M059J (cell line): ENCODE measurements at places on chromosomes 1 and 21. TPM values are rescaled to one million over a fixed set of nuclear protein-coding genes. Genes with fewer than 3 reads are reported as not detected.

DNA sequence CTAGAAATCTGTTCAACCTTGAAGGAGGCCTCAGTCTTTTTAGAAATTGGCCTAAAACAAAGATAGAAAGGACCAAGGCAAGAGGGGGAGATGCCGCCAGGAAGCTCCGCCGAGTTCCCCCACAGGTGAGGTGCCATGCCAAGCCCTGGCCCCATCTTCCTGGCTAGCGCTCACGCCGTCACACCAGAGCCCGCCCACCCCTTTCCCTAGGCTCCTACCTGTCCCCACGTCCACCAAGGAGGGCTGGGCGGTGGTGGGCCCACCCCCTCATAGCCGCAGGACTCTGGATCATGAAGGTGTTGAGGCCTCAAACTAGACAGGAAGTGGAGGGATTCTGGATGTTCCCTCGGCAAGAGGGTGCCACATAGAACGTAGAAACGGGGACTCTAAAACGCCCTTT, 15.5 kb upstream of the CCDC27 start:
- DNase-seq, result no peak

GRCh38 chr1:183235503-183235902, 49.4 kb downstream of the LAMC2 start:
- DNase-seq, result no peak

- DNase-seq, result no peak
Observed at GRCh38 chr1:27161594-27161993, 6.7 kb upstream of the SLC9A1 start.

The CCSAP gene
- 9.7 and 15.9 TPM in 2 replicates for total RNA-seq

DNA sequence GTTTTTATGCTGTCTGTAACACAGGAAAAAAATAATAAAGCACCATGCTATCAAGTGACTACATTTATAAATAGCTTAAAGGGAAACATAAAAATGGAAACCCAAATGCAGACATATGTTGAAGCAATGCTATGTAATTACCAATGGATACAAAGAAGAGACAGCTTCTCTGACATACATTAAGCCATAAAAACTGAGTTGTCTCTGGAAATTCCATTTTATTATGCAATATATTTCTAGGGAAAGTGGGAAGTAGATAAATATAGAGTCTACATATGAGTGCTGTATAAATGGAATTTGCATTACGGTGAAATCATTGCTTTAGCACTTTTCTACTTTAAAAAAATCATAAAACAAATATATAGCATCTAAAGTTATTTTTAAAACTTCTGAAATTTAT, 135.2 kb upstream of the COL11A1 start:
- DNase-seq, result no peak

DNA sequence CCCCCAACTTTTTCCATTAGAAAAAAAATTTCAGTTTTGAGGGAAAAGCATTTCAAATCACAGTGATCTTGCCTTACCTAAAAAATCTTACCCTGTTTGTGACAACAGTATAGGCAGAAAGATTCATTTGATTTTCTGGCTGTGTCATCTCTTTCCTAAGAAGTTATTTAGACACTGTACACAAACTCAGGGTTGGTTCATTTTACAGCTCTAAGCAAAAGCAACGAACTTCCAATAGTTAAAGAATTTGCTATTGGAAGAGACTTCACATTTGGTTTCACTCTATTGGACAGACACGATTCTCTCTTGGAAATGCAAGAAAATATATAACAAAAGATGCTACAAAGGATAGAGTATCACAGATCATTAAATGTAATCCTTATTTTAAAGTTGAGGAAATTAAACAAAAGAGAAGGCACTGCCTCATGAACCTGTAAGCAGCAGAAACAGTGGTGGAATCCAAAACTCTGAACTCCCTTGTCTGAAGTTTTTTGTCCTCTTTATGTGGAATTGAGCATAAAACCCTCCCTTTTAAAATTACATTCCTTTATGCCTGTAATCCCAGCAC, 20.8 kb downstream of the EYA3 start:
- DNase-seq, result no peak

GRCh38 chr21:31710586-31710985, 21.3 kb downstream of the SCAF4 start:
- peak; percentile 66 for DNase-seq

The FMO2 gene
- total RNA-seq, result not detected in 2 replicates

The ANGPTL3 gene
- total RNA-seq, result not detected in 2 replicates
